ENCODE measurements at places on chromosomes 2 and 18.

DNA sequence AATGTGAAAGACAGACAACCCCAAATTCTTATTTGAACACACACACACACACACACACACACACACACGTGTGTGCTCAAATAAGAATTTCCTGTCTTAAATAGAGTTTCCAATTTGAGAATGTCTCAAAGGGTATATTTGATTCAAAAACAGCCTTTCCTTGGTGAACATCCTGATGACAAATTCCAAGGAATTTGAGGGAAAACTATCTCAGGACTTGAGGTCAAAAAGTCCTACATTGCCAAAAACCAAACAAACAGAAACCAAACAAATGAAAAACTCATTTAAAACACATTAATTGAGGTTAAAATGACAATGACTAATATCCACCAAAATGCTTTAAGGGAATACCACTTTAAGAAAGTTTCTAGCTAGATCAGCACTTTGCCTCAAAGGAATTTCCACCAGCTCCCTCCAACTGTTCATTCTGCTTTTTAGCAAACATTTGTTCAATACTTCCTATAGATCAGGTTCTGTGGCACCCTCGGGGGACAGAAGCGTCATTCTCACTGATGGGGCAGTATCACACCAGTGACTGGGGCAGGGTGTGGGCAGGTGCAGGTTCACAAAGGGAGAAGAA is 232.1 kb upstream of the TRIB2 start:
- DNase-seq = no peak

DNA sequence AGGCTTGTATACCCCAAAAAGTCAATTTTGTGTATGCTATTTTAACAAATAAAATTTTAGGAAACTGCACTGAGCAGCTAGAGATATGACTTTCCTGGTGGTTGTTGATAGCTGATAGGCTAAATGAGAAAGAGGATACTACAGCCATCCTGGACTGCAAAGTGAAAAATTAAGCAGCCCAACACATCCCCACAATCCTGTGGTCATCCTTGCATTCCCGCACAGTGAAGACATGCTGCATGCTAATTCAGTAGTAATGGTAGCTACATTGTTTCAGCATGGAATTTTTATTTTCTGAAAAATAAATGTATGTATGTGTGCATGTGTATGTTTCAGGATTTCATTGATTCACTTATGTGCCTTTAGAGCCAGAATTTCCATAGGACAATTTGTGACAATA is 124.2 kb upstream of the CCDC68 start:
- DNase-seq = peak; percentile 57

GRCh38 chr2:180033993-180034894 is 27.1 kb upstream of the CWC22 start:
- no peak for DNase-seq

DNA sequence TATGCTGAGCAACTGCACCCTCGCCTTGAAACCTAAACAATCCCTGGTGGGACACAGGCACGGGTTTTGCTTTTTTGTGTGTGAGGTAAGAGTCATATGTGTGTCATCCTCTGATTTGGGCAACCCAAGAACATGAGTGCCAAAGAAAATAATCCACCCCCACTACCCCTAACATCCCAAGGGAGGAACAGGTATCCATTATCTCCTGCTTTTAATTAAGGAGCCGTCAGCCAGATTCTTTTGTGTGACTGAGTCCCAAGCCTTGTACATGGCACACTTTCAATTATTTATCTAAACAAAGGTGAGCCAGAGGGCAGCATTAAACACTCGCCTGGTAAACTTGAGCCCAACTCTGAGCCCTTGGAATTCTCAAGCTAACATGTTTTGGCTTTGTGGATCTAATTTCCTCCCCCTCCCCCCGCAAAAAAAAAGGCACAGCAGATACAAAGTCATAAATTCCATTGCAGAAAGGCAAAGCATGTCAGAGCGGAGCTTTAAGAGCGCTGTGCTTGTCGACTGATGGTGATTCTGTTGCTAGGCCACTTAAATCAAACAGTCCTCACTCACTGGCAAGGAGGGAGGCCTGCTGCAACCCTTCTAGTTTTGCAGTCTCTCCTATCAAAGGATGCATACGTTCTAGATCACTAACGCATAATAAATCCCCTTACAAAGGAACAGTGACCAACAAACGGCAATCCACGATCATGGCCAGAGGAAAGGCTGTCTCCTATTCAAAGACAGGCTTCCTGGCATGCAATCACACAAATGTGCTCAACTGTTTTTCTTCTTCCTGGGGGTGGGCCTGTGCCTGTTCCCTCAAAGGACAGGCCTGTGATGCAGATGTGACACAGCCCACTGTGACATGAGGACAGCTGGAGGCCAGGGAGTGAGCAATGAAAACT is 143.5 kb upstream of the LMAN1 start:
- DNase-seq = peak; percentile 83

DNA sequence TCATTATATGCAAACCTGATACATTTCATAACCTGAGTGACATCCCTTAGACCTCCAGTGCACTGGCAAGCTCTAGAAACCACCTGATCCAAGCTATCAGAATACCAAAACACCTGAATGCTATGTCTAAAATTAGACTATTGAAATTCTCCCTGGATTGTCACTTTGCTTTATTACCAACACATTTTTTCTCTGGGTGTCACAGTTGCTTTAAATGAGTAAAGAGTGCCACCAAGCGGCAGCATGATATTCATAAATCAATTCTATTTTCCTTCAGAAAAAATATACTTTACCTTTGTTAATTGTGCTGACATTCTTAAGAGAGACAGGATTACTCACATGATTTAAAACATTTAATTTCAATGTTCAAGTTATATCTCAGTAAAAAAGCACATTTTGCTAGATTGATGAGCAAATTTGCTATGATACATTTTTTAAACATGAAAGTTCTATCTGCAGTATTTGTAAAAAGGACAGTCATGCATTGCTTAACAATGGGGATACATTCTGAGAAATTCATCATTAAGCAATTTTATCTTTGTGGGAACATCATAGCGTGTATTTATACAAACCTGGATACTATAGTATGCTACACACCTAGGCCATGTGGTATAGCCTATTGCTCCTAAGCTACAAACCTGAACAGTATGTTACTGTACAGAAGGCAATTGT is 338.4 kb upstream of the SLC39A10 start:
- DNase-seq = peak; percentile 49

- DNase-seq = peak; percentile 50
These were observed 266.6 kb upstream of the CYP26B1 start for GRCh38 chr2:72414137-72414760.

DNA sequence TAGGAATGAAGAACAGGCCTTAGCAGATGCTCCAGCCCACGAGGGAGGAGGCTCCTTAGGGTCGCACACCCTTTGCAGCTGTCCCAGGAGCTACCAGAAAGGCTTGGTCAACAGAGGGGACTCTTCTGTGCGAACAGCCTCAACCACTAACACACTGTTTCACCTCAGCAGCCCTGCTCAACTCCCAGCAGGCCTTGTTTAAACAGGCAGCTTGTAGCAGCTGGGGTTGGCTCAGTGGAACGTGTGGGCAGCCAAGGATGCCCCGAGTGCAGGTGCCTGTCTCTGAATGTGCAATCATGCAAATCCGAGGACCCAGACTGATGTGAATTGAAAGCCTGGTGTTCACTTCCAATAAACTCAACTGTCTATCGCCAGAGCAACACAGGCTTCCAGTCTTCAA is 88.7 kb upstream of the CXCR4 start:
- DNase-seq = no peak

DNA sequence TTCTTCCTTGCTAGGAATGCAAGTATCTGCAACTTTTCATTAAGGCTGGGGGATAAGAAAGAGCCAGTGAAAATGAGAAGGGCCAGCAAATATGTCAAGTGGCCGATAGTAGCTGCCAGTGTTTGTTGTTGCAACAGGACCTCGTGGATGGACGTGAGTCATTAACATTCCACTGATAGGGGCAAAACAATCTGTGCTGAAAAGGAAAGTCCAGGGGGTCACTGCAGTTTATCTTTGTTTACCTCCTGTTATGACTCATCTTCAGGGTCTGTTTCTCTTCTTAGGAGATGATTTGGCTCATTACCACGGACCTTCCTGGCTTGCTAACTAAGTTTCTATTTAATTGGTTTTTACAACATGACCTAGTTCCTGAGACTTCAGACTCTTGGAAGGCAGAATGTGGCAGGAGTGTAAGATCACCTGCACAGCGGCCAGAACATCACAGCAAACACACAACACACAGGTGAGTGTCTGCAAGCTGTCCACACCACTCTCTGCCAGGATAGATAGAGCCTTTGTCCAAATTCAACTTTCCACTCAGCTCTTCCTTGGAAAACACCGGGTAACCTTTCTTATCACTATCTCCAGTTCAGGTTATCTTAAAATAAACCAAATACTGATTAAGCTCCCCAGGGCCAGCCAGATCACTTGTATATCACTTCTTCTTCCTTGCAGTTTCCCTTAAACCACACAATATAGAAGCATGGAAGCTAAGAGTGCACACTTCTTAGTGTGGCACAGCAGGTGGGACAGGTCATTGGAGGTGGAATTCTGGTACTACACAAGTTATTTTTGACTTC is 157.5 kb upstream of the LMAN1 start:
- DNase-seq = peak; percentile 71

DNA sequence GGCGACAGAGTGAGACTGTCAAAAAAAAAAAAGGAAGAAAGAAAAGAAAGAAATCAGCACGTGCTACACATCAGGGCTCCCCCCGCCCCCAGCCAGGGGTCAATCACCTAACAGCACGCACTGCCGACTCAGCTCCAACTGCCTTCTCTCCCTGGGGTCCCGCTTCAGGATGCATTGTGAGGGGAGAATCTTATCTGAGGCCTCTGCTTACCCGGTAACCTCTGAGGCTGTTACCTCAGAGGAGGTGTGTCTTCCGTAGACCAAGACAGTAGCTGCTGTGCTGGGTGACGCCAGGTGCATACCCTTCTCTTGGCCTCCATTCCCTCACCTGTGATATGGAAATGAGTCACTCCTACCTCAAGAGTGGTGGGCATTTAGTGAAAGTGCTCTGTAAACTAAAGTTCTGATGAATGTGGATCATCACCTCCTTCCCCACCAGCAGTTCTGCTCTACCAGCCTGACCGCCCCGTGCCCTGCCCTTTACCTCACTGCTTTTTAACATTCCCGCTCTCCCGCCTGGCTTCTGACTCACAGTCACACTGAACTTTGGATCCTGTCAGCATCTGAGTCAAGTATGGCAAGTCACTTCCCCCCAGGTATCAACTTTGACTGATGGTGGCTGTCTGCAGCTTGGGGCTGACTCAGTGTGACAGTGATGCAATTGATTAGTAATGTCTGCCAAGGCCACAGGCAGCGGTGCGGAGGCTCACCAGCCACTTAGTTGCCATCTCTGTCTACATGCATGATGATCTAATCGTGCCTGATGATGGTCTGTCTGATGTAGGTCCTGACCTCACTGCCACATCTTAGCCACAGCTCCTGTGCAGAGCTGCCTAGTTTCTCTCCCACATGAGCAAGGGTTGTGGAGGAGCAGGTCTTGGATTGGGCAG is 20.1 kb downstream of the ARID5A start:
- peak; percentile 53 for DNase-seq
